ENCODE measurements at places on chromosomes 5 and 9.

DNA sequence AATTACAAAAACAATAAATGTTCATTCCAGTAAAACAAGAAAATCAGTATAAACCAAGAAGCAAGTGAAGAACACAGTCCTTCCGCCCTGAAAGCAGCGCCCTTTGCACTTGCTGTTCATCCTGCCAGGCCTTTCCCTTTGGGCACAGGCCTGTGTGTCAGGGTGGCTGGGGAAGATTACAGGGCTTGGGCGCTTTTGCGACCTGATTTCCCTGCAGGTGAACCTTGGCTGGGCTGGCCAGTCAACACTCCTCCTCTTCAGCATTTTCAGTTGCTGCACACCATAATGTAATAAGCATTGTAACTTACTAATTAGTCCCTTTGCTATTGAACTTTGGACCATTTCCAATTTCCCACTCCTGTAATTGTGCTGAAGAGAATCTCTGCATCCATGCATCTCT is 38.6 kb upstream of the TDRD7 start:
- no peak for DNase-seq

GRCh38 chr5:176894298-176894697 is 4.8 kb downstream of the HK3 start:
- no peak for DNase-seq

- no peak for DNase-seq
Measured at GRCh38 chr5:55151923-55152842, 7.8 kb upstream of the GPX8 start.

DNA sequence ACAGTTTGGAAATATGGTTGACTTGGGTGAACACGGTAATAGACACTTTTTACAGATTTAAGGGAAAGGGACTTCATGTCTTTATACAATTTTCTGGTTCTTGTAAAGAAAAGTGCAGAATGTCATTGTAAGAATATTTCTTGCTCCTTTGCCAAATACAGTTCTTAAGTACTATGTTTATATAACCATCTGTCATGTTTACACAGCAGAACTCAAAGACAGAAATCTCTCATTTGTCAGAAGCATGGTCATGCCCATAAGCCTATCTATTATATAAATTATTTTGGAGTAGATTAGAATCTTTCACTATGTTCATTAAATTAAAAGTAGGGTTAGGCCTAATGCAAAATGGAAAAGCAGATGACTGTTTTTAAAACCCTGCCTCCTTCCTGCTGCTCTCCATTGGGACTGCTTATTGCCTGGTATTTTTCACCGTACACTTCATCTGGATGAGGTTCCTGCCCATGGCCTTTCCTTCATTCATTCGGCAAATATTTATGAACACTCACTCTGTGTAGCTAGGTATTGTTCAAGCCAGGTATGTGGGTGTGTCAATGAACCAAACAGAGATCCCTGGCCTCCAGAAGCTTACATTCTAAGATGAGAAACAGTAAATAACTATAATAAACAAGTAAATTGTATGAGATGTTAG is 558.1 kb downstream of the NR2F1-AS1 start:
- DNase-seq = no peak

GRCh38 chr5:173796721-173797495 is 91.2 kb upstream of the CPEB4 start:
- DNase-seq = no peak

GRCh38 chr5:81354093-81354492 is 39.8 kb downstream of the ACOT12 start:
- no peak for DNase-seq

- no peak for DNase-seq
Measured at GRCh38 chr5:89315286-89316100, 432.5 kb upstream of the MEF2C start.

- DNase-seq = peak; percentile 13
Measured at GRCh38 chr9:33264003-33264472, 470 bp downstream of the BAG1 start.

GRCh38 chr9:108618906-108619550 is 236.8 kb downstream of the ACTL7B start:
- no peak for DNase-seq

Measured in activated effector memory CD4-positive, alpha-beta T cell treated with Interleukin-2 at 50 U/mL for 16 hours (primary cell).